ENCODE measurements at places on chromosomes 1 and 21. TPM values are rescaled to one million over a fixed set of nuclear protein-coding genes. Genes with fewer than 3 reads are reported as not detected.

S100A12 gene
- total RNA-seq = not detected

SYCP1 gene
- total RNA-seq = not detected

SYTL1 gene
- total RNA-seq = not detected

AGT gene
- total RNA-seq = 0.45 TPM

FCRL5 gene
- not detected for total RNA-seq

SLC25A34 gene
- total RNA-seq = 0.47 TPM

PTPN22 gene
- total RNA-seq = 0.08 TPM

PYHIN1 gene
- not detected for total RNA-seq

SLC66A1 gene
- 13.6 TPM for total RNA-seq

NEGR1 gene
- total RNA-seq = 2.7 TPM

PTBP2 gene
- total RNA-seq = 12.3 TPM

STUM gene
- total RNA-seq = 0.23 TPM

DARS2 gene
- 4.7 TPM for total RNA-seq

IL12RB2 gene
- total RNA-seq = not detected

GNPAT gene
- 20.8 TPM for total RNA-seq

LIN28A gene
- total RNA-seq = 0.08 TPM

RCSD1 gene
- 0.08 TPM for total RNA-seq

COL9A2 gene
- total RNA-seq = 0.59 TPM

ICOSLG gene
- under 0.01 TPM for total RNA-seq

NBPF20 gene
- total RNA-seq = 1.5 TPM

PRAMEF13 gene
- not detected for total RNA-seq

DENND2C gene
- total RNA-seq = 0.98 TPM

PLA2G2D gene
- not detected for total RNA-seq

VHLL gene
- total RNA-seq = 0.23 TPM

PDZK1IP1 gene
- not detected for total RNA-seq

CHI3L1 gene
- 0.15 TPM for total RNA-seq

FAAH gene
- 0.70 TPM for total RNA-seq

ENAH gene
- 155 TPM for total RNA-seq

JTB gene
- total RNA-seq = 54.3 TPM

SRSF4 gene
- 29.8 TPM for total RNA-seq

TEX35 gene
- total RNA-seq = not detected

SPATA17 gene
- total RNA-seq = 0.45 TPM

OPTC gene
- total RNA-seq = not detected

GCSAML gene
- total RNA-seq = not detected

AADACL3 gene
- not detected for total RNA-seq

KRTAP22-1 gene
- not detected for total RNA-seq

USP48 gene
- 24.7 TPM for total RNA-seq

ZBTB37 gene
- 4.7 TPM for total RNA-seq

ADGRL2 gene
- 131 TPM for total RNA-seq

ELF3 gene
- not detected for total RNA-seq

CR1L gene
- not detected for total RNA-seq

SPRR3 gene
- total RNA-seq = not detected

SH2D1B gene
- total RNA-seq = not detected

SPRR2D gene
- total RNA-seq = not detected

DMBX1 gene
- total RNA-seq = not detected

DNAJC6 gene
- 1.8 TPM for total RNA-seq

KRTAP19-7 gene
- not detected for total RNA-seq

GRIK1 gene
- total RNA-seq = not detected

SLFNL1 gene
- 0.35 TPM for total RNA-seq

VWA1 gene
- 1.6 TPM for total RNA-seq

SHISA4 gene
- 13.5 TPM for total RNA-seq

UBXN10 gene
- under 0.01 TPM for total RNA-seq

MAP10 gene
- total RNA-seq = 0.94 TPM

A3GALT2 gene
- not detected for total RNA-seq

Data from smooth muscle cell of the coronary artery (primary cell).